Stimulated activated CD4-positive, alpha-beta T cell treated with anti-CD3 and anti-CD28 coated beads, Interleukin-15, amount 100 ng/mL, for 1 hour (primary cell): ENCODE measurements at places on chromosomes 6 and 20.

GRCh38 chr6:138769102-138769676 lies 4.4 kb upstream of the CCDC28A start:
- DNase-seq: no peak

- no peak for DNase-seq
Measured at GRCh38 chr6:81487489-81487888, 265.0 kb downstream of the TENT5A start.

DNA sequence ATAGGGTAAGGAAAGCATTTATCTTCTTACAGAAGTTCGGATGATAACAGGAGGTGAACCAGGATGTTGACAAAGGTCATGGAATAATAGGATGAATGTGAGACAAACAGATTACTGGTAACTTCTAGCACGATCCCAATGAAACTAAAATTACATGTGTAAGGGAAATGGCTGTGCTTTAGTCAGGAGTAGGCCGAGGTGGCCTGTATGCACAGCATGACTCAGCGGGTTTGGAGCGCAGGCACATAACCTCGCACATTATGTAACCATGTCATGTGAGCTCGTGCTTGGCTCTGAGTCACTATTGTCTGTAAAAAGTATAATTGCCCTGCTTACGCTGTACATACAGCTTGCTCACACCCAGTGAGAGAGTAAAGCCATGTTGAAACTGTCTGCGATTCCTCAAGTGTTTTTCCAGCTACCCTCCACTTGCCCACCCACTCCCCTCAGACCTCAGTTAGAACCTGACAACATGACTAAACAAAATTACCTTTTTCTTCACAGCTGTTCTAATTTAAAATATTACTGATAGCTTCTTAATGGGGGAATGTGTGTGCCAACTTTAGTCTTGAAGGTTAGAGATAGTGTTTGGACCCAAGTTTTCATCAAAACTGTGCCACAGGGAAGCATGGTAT lies 8.2 kb downstream of the CYB5R4 start:
- DNase-seq: no peak

GRCh38 chr20:15166744-15167143 lies 829.3 kb upstream of the FLRT3 start:
- no peak for DNase-seq

- no peak for DNase-seq
Measured at GRCh38 chr6:128024969-128025368, 124.1 kb upstream of the THEMIS start.

- DNase-seq: no peak
Measured at GRCh38 chr6:94300424-94301144, 881.2 kb upstream of the EPHA7 start.

- DNase-seq: no peak
Measured at GRCh38 chr20:755941-756340, 12.4 kb downstream of the SLC52A3 start.

- no peak for DNase-seq
Measured at GRCh38 chr6:126180585-126180984, 159.3 kb upstream of the CENPW start.

DNA sequence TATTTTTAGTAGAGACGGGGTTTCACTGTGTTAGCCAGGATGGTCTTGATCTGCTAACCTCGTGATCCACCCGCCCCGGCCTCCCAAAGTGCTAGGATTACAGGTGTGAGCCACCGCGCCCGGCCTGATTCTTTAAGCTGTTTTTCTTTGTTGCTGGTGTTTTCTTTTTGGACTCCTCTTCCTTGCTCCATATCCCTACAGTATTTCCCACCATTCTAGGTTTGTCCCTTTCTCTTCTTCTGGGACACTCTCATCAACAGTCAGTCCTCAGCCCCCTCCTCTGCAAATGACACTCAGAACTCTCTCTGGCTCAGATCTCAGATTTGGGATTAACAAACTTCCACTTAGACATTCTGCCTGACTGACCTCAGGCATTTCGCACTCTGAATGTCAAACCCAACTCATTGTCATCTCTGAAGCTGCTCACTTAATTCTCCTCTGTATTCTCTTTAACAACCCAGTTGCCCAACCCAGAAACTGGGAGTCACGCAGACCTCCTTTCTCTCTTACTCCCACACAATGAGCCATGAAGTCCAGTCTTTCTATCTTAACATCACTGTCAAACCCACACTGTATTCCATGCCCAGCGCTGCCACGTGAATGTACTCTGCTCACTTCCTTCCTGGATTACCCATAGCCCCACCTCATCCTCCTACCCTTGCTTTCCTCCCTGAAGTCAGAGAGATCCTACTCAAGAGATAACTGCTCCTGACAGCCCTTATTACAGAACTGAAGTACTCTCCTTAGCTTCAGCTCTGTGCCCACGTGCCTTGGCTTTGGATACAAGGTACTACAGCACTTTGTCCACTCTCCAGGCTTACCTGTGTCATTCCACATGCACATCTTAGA lies 2.6 kb downstream of the MPIG6B start:
- DNase-seq: no peak

GRCh38 chr6:73710470-73710869 lies 14.5 kb downstream of the CD109 start:
- no peak for DNase-seq

DNA sequence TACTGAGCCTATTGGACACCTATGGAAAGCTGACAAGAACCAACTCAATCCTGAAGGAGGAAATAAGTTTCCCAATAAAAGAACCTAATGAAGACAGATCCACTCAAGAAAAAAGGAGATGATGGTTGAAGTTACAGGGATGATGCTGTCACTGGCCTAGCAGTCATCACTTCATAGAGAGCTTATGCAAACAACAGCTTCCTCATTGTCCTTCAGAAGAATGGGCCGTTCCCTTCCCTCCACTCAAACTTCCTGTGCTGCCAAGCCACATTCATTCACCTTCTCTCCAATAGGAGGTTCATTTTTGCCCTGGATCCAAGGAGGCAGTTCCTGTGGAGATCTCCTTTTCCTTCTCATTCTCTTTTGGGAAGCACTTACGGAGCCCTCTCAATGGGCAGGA lies 13.8 kb upstream of the PM20D2 start:
- DNase-seq: no peak

DNA sequence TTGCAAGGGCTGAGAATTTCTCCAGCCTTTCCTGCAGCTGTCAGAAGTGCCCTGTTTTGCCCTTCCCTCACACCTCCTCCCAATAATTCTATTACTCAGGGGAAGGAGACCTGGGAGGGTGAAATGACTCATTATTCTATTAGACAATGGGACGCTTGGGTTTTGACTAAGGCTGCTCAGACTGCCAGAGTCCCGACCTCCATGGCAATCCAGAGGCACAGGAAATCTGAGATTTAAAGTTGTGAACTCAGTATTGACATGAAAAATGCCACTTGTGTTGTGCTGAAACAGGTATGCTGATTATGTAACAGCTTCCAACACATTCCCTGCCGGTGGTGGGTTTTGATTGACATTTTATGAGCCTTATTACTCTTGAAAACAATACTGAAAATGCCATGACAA lies 625.9 kb upstream of the FLRT3 start:
- DNase-seq: no peak

DNA sequence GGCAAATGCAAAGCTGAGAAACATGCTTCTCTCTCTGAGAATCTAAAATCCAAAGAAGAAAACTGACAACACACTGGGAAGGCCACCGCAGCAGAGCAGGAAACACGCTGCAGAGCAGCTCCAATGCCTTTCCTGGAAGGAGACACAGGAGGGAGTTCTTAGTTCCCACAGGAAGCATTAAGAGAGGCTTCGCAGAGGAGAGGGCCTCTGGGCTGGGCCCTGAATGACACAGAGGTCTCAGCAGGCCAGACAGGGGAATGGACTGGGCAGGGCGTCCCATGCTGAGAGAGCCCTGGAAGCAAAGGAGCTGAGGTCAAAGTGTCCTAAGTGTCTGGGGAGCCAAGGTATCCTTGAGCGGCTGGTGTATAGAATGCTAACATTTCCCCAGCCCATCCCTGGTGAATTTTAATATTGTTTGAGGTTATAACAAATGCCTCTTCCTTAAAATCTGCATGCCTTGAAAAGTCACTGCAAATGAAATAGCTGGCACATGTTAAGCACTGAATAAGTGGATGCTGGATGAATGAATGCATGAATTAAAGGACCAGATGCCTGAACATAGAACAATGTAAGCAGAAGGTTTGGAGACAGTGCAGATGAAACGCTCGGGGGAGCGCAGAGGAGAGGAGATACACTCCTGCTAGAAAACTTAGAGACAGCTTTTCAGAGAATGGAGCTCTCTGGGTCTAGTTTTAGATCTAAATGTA lies 110.0 kb upstream of the SYNDIG1 start:
- no peak for DNase-seq

GRCh38 chr6:65416621-65417020 lies 290.4 kb downstream of the EYS start:
- no peak for DNase-seq

DNA sequence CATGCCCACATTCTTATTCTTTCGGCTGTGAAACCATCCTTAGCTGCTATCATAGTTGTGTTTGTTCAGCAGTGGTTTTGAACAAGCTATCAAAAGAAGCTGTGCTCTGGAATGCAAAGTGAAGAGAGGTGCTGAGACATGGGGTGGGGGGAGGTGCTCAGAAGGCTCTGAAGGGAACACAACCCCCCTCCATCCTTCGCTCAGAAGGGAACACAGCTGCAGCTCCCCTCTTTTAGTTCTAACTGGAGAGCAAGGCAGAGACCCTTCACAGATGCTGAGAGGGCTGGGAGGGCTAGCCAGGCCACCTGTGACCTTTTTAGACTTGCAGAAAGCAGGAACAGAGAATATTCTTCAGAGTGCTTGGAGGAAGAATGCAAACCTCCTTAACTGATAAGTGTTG lies 17.6 kb upstream of the SSTR4 start:
- no peak for DNase-seq

DNA sequence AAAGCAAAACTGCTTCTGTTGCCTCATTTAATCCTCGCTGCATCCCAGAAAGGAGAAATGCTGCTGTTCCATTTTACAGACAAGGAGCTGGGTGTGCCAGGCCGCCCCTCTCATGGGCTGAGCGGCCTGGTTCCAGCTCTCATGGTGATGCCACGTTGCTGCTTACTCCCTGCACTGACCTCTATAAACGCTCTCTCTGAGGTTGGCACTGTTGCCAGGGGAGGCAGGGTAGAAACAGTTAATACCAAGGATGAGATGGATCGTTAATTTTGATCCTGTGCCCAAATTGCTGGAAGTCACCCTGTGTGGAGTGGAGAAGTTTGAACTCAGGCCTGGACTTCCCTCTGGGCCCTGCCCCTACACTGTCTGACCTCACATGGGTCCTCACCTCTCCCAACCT lies 25.6 kb downstream of the SIRPA start:
- DNase-seq: no peak

GRCh38 chr6:44411141-44411540 lies 23.6 kb downstream of the CDC5L start:
- no peak for DNase-seq

DNA sequence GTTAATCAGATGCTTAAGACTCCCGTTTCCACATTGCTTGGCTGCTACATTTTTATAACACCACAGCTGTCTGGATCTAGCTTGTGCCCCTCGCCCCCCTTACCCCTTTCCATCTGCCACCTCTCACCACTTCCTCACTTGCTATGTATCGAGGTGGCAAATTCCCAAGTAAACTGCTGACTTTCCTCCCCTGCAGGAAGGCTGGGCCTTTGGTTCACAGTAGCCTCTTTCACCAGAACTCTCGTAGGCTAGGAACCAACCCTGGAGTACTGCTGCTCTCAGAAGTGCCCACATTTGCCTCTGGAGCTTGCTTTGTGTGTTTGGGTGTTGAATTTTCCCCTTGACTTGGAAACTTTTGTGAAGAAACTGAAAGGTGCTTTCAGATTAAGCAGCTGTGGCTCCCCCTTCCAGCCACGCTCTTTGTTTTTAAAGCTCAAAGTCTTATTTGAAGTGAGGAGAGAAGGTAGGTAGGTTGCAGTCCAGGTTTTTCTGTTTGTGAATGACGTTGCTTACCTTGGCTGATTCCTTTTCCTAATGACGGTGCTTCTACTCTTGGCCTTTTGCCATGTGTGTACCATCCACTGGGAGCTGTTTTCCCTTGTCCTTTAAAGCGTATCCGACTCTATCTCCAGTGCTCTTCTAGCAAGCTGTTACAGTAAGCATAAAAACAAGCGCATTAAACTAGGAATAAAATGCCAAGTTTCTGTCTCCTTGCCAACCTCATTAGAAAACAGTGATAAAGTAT lies 90.4 kb downstream of the CARMIL1 start:
- DNase-seq: no peak

- no peak for DNase-seq
Measured at GRCh38 chr20:4613184-4613583, 108.5 kb upstream of the PRND start.

DNA sequence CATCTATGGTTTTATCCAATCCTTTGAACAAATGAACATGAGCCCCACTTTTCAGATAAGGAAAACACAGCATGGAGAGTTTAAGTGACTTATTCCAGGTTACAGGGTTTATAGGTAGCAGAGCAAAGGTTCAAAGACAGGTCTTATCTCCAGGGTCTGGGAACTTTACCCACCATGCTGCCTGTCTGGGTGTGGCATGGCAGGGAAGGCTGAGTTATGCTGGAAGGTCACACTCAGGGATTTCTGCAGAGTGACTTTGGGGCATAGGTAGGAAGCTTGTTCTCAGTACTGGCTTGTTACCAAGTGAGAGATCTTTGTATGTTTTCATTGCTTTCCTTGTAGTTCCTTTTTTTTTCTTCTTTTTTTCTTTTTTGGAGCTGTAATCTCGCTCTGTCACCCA lies 1.8 kb downstream of the ZNF831 start:
- DNase-seq: no peak

DNA sequence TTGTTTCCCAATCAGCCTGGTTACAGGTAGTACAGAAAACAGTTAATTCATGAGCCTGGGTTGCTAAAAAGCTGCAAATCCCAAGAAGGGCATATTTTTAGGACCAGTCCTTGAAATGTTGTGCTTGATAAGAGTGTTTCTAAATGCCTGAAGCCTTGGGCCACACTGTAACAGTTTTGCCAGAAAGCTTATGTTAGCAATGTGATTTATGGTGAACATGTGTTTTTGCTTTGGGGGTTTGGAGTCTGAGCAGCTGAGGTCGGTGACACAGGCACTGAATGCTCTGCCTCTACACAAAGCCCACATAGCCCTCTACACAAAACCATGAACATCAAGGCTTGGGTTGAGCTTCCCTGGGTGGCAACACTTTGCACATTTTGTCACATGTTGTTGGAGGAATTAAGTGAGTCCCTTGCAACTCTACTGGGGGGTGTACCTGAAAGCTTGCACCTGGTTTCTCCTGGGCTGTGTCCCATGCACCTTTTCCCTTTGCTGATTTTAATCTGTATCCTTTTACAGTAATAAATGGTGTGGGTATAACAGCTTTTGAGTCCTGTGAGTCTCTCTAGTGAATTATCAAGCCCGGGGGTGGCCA lies 22.2 kb downstream of the AHI1 start:
- no peak for DNase-seq

DNA sequence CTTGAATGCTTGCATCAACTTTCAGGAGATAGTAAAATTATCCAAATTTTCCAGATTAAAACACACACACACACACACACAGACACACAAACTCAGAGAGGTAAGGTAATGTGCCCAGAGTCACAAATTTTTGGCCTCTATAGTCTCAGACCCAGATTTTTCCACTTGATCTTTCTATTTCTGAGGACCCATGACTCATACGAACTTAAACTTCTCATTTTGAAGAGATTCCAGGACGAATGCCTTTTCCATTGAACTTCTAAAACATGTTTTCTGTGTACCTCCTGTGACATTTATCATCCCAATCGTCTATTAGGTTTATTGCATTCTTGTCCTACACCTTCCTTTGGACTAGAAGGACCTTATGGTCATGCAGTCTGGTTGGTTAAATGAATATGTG lies 172.9 kb upstream of the COL21A1 start:
- no peak for DNase-seq

GRCh38 chr6:112331306-112331705 lies 15.8 kb upstream of the RFPL4B start:
- no peak for DNase-seq

- no peak for DNase-seq
Measured at GRCh38 chr6:3453413-3454272, 3.2 kb downstream of the SLC22A23 start.
